ENCODE measurements at places on chromosomes 4 and X.

GRCh38 chrX:53422861-53423306 lies at the start of gene RIBC1:
TSS of gene RIBC1 (plus strand) at chrX:53422873. CDS start at chrX:53426277, 3,404 bp downstream.
- no peak for DNase-seq

GRCh38 chrX:9665113-9665512 lies 100.5 kb downstream of the GPR143 start:
- no peak for DNase-seq

DNA sequence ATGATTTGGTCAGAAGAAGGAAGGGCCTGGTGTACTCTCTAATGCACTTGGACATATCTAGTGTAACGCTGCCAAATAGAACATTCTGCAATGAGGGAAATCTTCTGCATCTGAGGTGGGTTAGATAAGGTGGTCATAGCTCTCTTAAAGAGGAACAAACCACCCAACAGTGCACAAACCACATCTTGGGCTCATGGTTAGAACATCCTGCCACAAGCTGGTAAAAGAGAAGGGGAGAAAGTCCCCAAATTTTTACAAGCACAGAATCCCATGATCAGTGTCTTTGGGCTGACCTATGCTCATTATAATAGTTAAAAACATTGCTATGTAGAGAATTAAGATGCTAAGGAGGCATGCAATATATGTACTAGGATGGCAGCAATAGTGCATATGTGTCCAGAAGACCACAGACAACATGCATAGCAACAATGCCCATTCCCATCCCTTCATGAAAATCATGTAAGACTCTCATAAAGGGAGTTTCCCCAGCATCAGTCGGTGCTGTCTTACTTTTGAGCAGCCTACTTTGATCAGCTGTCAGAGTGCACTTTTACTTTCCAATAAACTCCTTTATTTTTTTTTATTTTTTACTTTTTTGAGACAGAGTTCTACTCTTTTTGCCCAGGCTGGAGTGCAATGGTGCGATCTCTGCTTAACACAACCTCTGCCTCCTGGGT lies 99.7 kb upstream of the SLC7A11 start:
- no peak for DNase-seq

- no peak for DNase-seq
Measured at GRCh38 chrX:144566592-144566991, 680.7 kb upstream of the SPANXN1 start.

GRCh38 chr4:37726666-37727065 lies 40.5 kb upstream of the RELL1 start:
- no peak for DNase-seq

- DNase-seq = no peak
Measured at GRCh38 chr4:44160776-44161367, 287.7 kb downstream of the KCTD8 start.

DNA sequence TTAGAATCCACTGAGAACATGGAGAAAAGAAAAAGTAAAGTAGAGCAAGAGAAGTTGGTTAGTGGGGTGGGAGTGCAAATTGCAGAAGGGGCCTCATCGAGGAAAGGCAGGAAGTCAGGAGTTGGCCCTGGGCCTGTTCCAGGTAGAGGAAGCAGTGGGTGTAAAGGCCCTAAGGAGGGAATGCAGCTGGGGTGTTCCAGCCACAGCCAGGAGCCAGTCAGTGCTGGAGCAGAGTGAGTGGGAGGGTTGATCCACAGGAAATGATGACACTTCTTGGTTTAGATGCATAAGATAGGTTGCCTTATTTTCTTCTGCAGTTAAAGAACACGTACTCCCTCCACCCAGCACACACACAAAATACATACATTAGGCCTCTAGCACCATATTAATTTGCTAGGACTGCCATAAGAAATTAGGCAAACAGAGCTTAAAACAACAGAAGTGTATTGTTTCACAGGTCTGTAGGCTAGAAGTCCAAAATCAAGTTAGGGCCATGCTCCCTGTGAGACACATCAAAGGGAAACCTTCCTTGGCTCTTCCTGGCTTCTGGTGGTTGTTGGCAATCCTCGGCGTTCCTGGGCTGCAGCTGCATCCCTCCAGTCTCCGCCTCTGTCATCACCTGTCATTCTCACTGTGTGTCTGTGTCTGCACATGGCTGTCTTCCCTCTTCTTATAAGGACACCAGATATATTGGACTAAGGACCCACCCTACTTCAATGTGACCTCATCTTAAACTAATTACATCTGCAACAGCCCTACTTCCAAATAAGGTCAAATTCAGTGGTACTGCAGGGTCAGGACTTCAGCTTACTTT lies 205.9 kb downstream of the AASDH start:
- DNase-seq = no peak

Data from ecto neural progenitor cell (in vitro differentiated cells).